Cardiac muscle cell (in vitro differentiated cells and primary cell): ENCODE measurements at places on chromosomes 1 and 21. TPM values are rescaled to one million over a fixed set of nuclear protein-coding genes. Genes with fewer than 3 reads are reported as not detected.

Gene HCN3
- total RNA-seq: 1.7 and 3.5 TPM in 2 replicates

DNA sequence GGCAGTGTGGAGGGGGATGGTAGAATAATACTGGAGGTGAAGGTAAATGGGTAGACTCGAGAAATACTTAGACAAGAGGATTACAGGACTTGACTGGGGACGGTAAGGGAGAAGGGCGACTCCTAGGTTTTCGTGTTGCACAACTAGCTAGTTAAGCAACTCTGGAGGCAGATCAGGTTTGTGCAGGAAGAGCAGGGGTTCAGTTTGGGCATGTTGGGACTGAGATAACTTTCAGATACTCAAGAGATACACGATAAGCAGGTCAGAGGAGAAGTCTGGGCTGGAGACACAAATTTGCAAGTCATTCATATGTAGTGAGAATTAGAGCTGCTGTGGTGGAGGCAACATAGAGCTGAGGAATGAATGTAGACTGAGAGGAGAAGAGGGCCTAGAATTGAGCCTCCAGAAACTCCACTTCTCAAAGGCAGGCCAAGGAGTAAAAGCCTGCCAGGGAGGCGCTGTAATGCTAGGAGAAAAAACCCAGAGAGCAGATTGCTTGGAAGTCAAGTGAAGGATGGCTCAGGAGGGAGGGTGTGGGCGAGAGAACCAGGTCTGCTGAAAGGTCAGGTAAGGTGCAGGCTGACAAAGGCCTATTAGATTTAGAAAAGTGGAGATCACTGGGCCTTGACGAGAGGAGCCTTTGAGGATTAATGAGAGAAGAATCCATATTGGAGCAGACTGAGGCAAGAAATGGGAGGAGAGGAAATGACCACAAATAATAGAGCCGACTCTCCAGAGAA lies 20.8 kb downstream of the MAB21L3 start:
- no peak for DNase-seq
- H3K27ac ChIP-seq: no peak overlapping the region
- H3K27me3 ChIP-seq: no peaks in the 10 kb centered on the region
- H3K4me1 ChIP-seq: no peaks in the 10 kb centered on the region
- no peaks in the 10 kb centered on the region for H3K36me3 ChIP-seq
- no peak overlapping the region for H3K4me3 ChIP-seq

DNA sequence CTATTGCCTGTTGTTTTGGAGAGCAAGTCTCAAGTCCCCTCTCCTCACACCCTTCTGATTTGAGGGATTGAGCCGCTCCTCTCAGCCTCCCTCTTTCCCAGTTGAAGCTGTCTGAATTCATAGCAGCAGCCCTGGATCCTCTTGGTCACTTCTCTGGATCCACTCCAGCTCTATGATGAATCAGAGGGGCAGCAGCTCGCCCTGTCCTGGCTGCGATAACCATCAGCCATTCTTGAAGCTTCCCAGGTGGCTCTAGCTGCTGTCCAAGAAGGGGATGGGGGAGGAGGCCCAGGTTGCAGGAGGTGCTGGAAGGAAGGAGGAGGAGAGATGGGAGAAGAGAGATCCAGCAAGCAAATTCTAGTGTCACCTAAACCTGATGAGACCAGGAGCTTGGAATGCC lies 31.3 kb downstream of the WNT4 start:
- no peak overlapping the region for H3K4me3 ChIP-seq
- H3K27me3 ChIP-seq: no peaks in the 10 kb centered on the region
- H3K36me3 ChIP-seq: no peaks in the 10 kb centered on the region
- H3K4me1 ChIP-seq: peaks cover 26% of the 10 kb centered on the region
- peak overlapping the region; percentile 59 for H3K27ac ChIP-seq
- DNase-seq: no peak

- DNase-seq: no peak
- peaks cover 10% of the 10 kb centered on the region for H3K36me3 ChIP-seq
- no peaks in the 10 kb centered on the region for H3K27me3 ChIP-seq
- H3K4me3 ChIP-seq: no peak overlapping the region
- no peak overlapping the region for H3K27ac ChIP-seq
Observed at GRCh38 chr1:32392325-32392724, 1.9 kb downstream of the BSDC1 start.

DNA sequence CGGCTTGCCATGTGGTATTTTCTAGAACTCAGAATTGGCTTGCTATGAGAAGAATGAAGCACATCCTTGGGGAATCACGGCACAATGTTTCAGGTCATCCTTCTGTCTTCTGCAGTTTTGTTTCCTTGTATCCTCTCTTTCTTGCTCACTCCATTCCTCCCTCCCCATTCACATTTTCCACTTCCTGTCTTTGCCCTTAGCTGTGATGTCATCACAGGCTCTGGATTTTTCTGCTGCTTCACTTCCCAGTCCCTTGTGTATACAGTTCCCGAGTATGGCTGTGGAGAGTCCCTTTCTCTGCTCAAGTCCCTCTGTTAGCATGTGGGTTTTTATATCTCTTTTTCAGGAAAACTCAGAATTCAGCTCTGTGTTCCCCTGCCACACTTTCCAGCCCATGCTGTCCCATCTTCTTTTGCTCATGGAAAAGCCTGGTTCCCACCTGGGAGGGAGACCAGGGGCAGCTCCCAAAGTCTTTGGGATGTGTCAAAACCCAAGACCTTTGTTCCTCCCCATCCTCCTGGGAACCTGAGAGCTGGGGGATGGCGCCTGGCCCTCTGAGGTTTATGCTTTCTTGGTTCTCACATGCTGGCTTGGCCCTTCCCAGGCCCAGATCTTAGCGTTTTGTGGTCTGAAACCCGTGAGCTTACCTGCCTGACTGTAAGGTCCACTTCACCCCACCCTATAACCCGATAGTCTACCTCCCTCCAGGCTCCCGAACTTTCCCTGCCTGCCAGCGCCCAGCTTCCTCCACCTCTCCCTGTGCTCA lies 4.8 kb upstream of the RGS16 start:
- no peaks in the 10 kb centered on the region for H3K4me1 ChIP-seq
- no peaks in the 10 kb centered on the region for H3K36me3 ChIP-seq
- no peak overlapping the region for H3K27ac ChIP-seq
- H3K4me3 ChIP-seq: no peak overlapping the region
- peaks cover 19% of the 10 kb centered on the region for H3K27me3 ChIP-seq

Gene RBP7
- total RNA-seq: 0.86 and 0.92 TPM in 2 replicates

DNA sequence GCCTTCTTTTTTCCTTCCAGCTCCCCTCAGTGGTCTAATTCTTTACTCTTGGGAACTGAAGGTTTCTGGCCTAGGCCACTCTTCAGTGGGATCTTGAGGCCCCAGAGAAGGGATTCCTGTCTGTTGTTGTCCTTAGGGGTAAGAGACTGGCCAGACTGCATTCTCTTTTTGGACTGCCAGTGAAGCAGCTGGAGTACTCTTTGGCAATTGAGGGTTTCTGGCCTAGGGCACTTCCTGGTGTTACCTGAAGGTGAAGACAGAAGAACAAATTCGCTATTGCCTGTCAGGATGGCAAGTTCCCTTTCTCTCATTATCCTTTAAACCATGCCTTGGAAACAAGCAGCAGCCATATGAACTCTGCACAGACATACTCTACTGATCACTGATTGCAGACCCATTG lies 286.6 kb upstream of the ZP4 start:
- no peak for DNase-seq
- H3K4me1 ChIP-seq: no peaks in the 10 kb centered on the region
- H3K4me3 ChIP-seq: no peak overlapping the region
- no peak overlapping the region for H3K27ac ChIP-seq
- no peaks in the 10 kb centered on the region for H3K27me3 ChIP-seq

DNA sequence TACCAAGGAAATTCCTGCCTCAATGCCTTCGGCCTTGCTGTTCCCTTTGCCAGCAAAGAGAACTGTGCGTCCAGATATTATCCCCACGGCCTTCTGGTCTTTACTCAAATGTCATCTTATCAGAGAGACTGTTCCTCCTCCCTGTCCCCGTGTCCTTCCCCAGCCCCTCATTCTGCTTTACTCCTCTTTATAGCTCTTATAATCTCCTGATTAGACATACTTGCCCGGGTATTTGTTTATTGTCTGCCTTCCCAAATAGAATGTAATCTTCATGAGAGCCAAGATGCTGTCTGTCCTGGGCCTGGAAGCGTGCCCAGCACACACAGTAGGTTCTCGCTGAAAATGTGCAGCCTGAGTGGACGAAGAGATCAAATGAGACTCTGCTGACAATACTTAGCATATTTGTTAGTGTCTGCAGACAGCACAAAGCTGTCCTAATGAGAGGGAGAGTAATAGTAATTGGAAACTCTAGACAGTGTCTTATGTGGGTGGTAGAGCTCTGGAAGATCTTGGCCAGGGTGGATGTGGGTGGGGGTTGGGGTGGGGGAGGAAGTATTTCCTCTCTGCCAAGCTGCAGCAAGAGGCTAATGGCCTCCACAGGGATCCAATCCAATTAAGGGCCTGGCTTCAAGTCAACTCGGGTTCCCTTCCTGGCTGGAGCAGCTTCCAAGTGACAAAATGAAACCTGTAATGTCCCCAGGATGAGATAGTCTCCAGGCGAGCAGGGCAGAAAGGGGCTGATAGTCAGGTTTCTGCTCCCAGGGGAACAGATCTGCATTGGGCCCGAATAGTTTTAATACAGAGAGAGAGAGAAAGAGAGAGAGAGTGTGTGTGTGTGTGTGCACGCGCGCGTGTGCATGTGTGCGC lies 9.5 kb upstream of the CLIC4 start:
- peak overlapping the region; percentile 83 for H3K27ac ChIP-seq
- H3K36me3 ChIP-seq: no peaks in the 10 kb centered on the region
- no peak overlapping the region for H3K4me3 ChIP-seq
- H3K27me3 ChIP-seq: no peaks in the 10 kb centered on the region

GRCh38 chr1:16243936-16244649 lies 7.1 kb upstream of the CPLANE2 start:
- H3K4me3 ChIP-seq: no peak overlapping the region
- no peaks in the 10 kb centered on the region for H3K27me3 ChIP-seq
- H3K4me1 ChIP-seq: peaks cover 9% of the 10 kb centered on the region
- H3K27ac ChIP-seq: no peak overlapping the region

Gene LEPR
- total RNA-seq: 4.3 and 10.2 TPM in 2 replicates

Gene MATN1
- 0.28 and 0.36 TPM in 2 replicates for total RNA-seq

DNA sequence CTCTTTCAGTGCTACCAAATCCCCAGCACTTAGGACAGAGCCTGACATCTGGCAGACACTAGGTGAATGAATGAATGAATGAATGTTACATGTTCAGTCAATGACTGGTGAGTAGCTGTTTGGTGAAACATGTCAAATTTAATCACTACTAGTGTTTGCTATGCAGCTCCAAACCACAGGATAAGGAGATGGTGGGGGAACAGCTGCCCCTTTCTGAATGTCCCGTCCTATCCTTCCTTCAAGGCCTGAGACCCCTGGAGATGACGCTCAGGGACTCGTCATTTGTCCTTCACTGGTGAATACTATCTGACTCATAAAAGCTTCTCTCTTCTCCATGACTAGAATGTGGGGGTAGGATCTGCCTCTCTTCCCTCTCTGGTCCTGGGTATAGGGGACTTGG lies 175.4 kb downstream of the HIVEP3 start:
- no peak for DNase-seq
- H3K27ac ChIP-seq: no peak overlapping the region
- H3K27me3 ChIP-seq: no peaks in the 10 kb centered on the region
- no peak overlapping the region for H3K4me3 ChIP-seq
- H3K4me1 ChIP-seq: peaks cover 4% of the 10 kb centered on the region

- H3K4me1 ChIP-seq: peaks cover 27% of the 10 kb centered on the region
- H3K36me3 ChIP-seq: no peaks in the 10 kb centered on the region
- no peak overlapping the region for H3K4me3 ChIP-seq
- no peak overlapping the region for H3K27ac ChIP-seq
- no peaks in the 10 kb centered on the region for H3K27me3 ChIP-seq
Observed at GRCh38 chr1:201634261-201634660, 95.3 kb downstream of the NAV1 start.

GRCh38 chr1:153422450-153423068 lies 6.2 kb downstream of the S100A7A start:
- no peaks in the 10 kb centered on the region for H3K36me3 ChIP-seq
- no peak overlapping the region for H3K4me3 ChIP-seq
- H3K4me1 ChIP-seq: no peaks in the 10 kb centered on the region
- H3K27me3 ChIP-seq: no peaks in the 10 kb centered on the region

DNA sequence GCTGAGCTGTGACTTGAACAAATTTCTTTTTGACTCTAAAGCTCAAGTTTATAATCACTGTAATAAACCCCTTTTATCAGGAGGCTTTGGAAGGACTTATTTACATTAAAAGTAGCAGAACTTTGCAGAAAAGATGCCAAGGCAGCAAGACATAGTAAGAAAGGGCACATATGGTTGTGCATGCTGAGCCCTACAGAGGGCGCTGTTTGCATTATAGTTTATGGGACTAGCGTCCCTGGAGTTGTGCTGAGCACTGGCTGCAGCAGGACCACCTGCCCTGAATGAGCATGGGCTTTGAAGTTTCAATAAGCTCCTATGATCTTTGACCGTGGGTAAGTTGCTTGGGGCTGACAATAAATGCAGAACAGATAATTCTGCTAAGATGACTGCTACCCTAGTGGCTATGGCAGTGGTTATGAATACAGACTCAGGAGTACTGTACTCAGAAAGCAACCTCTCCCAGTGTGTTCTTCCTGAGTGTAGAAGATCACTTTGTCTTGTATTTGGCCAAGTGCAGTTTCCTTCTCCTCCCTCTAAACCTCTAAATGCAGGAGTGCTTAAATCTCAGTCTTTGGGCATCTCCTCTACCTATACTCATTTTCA lies 45.4 kb upstream of the USP1 start:
- H3K4me3 ChIP-seq: no peak overlapping the region
- DNase-seq: peak; percentile 12
- H3K4me1 ChIP-seq: no peaks in the 10 kb centered on the region
- no peaks in the 10 kb centered on the region for H3K27me3 ChIP-seq
- H3K27ac ChIP-seq: no peak overlapping the region
- H3K36me3 ChIP-seq: no peaks in the 10 kb centered on the region

Gene RAP1GAP
- 4.1 and 7.4 TPM in 2 replicates for total RNA-seq

DNA sequence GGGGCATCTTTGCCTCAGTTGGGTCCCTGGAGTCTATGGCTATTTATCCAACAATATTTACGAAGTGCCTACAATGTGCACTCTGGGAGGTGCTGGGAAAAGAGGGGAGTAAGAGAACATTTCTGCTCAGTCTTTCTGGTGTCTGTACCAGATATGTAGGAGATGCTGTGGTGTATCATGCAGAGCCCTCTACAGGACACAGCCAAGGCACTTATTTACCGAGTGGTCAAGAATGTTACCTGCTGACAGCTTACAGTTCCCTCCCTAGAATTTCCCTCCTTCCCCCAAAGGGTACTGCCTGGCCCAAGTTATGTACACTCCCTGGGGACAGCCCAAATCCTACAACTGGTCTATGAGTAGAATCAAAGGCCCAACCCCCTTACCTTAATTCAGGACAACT lies 177.7 kb downstream of the C1orf94 start:
- no peak overlapping the region for H3K27ac ChIP-seq
- H3K27me3 ChIP-seq: peaks cover 6% of the 10 kb centered on the region
- H3K36me3 ChIP-seq: no peaks in the 10 kb centered on the region
- H3K4me3 ChIP-seq: no peak overlapping the region
- no peaks in the 10 kb centered on the region for H3K4me1 ChIP-seq

Gene VHLL
- 0.98 TPM in 1 of 2 replicates, not detected in the other for total RNA-seq
